ENCODE measurements at places on chromosomes 7 and 10. TPM values are rescaled to one million over a fixed set of nuclear protein-coding genes. Genes with fewer than 3 reads are reported as not detected.

RSPH10B gene
- total RNA-seq: 0.44 TPM

FAM237B gene
- not detected for total RNA-seq

MYPN gene
- total RNA-seq: not detected

HOGA1 gene
- not detected for total RNA-seq

TUBB8 gene
- not detected for total RNA-seq

ANKRD16 gene
- total RNA-seq: 5.2 TPM

LRRC18 gene
- not detected for total RNA-seq

CYP26A1 gene
- not detected for total RNA-seq

PHKG1 gene
- total RNA-seq: 1.5 TPM

GRID2IP gene
- 0.10 TPM for total RNA-seq
